ENCODE measurements at places on chromosomes 5 and 9.

DNA sequence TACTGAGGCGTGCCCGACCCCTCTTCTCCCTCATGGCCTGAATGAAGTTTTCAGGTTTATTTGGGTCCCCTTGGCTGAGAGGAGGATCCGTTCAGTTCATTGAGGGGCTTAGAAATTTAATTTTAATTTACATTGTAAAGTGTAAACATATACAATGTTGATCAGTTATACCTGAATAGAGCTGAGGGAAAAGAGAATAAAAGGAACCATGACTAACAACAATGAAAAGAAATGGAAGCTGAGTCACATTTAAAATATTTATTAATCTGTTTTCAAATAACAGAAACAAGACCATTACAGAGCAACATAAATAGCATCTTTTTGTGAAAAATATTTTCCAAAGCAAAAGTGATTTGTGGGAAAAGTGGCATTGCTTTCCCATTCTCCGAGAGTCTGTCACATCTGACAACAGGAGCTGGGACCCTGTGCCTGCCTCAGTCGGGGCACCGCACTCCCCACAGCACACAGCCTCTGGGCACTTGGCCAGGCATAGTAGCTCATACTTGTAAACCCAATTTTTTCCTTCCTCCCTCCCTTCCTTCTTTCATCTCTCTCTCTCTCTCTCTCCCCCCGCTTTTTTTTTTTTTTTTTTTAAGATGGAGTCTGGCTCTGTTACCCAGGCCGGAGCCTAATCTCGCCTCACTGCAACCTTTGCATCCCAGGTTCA lies 28.7 kb downstream of the PROP1 start:
- no peak for DNase-seq

DNA sequence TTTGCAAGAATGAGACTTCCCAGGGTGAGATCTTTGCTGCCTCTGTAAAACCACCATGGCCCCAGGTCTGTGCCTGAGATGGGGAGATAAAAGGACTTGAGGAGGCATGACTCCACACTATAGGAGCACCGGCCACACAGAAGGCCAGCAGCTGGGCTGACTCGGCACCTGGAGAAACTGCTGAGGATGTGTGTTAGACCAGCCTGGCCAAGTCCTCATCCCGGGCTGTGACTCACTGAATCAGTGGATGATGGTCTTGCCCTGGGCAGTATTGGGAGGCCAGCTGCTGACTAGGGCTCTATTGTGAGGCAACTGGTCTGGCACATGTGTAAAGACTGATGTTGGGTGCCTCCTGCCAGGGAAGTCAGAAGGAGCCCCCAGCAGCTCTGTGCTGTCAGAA lies 286.2 kb downstream of the ACTL7B start:
- no peak for DNase-seq

- no peak for DNase-seq
These were observed 17.9 kb upstream of the ZSWIM6 start for GRCh38 chr5:61313960-61314681.

DNA sequence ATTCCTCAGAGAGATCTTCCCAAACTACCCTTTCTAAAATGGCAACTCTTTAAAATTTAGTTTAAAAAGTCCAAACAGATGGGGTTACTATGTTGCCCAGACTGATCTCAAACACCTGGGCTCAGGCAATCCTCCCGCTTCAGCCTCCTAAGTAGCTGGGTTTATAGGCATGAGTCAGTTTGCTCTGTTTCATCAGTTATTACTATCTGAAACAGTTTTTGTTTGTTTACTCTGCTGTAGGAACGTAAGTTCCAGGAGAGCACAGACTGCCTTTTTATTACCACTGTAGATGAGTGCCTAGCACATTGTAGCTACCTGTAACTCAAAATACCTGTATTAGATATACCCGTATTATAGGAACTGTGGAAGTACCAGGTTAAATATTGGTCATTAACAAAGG lies 89.4 kb downstream of the UHRF2 start:
- no peak for DNase-seq

- DNase-seq = no peak
These were observed 12.8 kb downstream of the OSTF1 start for GRCh38 chr9:75101004-75101588.

DNA sequence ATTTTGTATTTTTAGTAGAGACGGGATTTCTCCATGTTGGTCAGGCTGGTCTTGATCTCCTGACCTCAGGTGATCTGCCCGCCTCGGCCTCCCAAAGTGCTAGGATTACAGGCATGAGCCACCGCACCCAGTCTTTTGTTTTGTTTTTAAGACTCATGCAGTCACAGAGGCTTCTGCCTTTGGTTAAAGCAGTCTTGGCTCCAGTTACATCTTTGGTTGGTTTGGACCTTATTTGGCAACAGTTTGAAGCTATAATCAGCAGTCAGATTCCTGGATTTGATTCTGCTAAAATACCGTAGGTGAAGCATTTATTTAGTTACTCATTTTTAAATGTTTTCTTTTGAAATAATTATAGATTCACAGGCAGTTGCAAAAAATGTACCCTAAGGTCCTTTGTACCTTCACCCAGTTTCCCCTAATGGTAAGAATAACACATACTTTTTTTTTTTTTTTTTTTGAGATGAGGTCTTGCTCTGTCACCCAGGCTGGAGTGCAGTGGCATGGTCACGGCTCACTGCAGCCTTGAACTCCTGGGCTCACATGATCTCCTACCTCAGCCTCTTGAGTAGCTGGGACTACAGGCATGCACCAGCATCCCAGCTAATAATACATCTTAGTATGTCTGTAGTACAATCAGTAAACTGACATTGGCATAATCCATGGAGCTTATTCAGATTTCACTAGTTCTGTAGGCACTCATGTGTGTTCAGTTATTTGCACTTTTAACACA lies 15.7 kb downstream of the USP20 start:
- no peak for DNase-seq

DNA sequence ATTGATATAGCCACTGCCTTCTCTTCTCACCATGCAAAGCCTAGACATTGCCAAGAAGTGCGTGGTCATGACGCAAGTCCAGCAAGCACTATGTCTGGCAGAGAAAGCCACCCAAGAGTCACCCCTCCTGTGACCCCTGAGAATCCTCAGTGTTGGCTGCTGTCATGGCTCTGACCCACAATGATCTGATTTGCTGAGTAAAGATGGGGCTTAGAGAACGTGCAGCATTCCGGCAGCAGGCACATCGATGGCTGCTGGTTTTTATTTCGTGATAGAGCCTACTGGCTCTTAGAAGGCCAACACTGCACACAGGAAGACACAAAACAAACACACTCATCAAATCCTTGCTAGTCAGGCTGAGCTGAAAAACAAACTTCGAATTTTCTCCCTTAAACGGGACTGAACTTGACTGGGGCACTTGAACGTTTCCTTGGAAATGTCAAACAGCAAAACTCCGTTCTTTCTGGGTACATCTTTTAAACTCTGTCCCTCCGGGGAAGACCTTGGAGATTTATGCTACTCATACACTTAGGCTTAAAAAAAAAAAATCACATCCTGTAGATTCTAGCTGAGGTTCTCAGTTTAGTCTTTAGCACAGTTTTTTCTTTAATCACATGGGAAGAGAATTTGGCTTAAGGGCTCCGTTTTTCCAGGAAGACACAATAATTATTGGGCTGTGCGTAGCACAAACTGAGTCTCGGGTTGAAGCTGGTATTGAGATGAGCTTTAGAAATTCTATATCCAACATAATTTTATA lies 88.2 kb upstream of the BASP1 start:
- DNase-seq = no peak

GRCh38 chr5:82164977-82165713 lies 113.0 kb downstream of the RPS23 start:
- no peak for DNase-seq

GRCh38 chr5:14930486-14930885 lies 58.9 kb upstream of the ANKH start:
- DNase-seq = no peak

DNA sequence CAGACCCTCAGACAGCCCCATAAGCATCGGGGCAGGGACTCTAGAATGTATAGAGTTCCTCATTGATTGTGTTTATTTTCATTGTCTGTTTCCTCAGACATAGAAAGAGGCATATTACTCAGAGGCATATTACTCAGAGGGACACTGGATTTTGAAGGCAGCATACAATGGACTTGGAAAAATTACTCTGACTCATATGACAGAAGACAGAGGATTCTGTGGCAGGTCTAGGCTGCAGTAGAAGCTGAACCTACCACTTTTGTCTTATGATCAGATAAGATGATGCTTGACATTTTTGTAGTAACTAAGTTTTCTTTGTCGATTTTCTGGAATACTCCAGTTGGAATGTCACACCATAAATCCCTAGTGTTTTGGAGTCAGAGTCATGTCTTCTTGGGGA lies 105.2 kb downstream of the ST8SIA4 start:
- no peak for DNase-seq

DNA sequence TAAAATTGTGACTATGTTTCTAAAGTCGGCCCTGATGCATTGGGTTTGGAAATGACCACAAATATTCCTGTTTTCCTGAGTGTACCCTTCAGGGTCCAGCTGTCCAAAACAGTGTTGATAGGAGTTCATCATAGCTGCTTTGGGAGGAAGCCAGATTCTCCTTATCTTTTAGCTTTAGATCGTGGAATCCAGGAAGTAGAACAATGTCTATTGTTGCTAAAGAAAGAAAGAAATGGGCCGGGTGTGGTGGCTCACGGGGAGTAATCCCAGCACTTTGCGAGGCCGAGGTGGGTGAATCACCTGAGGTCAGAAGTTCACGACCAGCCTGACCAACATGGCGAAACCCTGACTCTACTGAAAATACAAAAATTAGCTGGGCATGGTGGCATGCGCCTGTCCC lies 9.5 kb downstream of the CAVIN4 start:
- DNase-seq = no peak

DNA sequence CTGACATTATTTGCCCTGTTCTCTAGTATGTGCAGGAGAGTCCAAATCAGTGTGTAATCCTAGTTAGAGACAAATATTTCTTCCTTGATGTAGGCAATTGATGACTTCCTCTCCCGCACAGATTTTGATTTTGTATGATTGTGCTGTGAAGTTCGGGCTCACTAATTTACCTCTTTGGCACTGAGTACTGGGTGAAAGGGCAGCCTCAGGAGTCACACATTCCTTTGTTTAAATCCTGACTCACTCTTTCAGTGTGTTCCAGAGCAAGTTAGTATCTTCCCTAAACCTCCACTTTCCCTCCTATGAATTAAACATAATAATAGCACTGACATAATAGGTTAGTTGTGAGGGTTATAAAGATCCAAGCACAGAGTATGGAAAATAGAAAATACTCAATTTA lies 269.7 kb downstream of the ISL1 start:
- DNase-seq = no peak

DNA sequence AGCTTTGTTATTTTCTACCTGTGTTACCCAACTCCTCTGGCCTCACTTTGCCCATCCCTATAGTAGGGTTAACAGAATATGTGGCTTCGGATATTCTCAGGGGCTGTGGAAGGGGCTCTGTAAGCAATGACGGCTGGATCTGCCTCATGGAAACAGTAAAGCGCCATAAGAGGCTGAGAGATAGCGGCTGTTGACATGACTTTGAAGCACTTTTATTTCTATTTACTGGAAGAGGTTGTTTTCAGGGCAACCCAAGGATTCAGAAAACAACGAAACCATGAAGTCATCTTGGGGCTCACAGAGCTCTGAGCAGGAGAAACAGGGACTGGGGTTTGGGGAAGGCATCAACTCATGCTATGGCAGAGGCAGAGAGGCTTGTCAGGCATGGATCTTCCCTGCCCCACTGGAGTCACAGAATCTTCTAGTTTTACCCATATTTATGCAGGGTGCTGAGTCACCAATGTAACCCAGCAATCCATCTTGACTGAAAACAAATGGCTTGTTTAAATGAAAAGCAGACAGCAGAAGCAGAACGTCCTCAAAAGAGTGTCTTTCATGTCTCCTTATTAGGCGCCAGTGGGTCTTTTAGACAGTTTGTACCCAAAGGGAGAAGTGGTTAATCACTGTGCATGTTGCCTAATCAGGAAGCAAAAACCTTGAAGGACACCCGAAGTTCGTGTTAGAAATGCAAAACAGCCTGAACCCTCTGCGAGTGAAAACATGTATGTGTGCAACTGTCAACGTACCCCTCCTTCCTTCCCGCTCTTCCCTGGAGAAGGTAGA lies 113.0 kb downstream of the COL23A1 start:
- DNase-seq = no peak

DNA sequence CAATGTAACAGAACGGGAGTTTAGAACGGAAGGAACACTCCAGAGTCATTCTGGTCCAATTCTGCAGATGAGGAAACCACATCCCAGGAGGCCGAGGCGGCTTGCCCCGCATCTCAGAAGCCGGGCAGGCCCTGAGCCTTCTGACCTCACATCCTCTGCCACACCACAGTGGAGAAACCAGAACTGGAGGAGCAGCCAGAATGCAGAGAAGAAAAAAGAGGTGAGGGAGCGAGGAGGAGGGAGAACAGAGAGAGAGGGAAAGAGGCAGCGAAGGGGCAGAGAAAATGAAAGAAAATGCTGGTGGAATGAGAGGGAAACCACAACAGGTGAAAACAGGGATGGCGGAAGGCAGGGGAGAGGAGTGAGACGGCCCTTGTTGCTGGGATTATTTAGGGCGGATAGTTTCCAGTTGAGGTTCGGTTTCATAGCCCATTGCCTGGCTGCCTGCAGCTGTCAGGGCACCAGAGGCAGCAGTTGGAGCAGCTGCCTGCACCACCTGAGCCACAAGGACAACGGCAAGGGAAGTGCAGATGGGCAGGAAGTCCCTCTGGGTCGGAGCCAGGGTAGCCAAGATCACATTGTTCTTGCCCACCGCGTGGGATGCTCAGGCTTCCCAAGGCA lies at the start of gene HMHB1:
HMHB1 (plus strand) TSS at position 77 of the 621 bp plus-strand sequence.
- DNase-seq = no peak

- DNase-seq = no peak
These were observed 15.4 kb upstream of the ZNF354C start for GRCh38 chr5:179044765-179045164.

GRCh38 chr5:10233505-10233904 lies 16.2 kb downstream of the ATPSCKMT start:
- DNase-seq = no peak

DNA sequence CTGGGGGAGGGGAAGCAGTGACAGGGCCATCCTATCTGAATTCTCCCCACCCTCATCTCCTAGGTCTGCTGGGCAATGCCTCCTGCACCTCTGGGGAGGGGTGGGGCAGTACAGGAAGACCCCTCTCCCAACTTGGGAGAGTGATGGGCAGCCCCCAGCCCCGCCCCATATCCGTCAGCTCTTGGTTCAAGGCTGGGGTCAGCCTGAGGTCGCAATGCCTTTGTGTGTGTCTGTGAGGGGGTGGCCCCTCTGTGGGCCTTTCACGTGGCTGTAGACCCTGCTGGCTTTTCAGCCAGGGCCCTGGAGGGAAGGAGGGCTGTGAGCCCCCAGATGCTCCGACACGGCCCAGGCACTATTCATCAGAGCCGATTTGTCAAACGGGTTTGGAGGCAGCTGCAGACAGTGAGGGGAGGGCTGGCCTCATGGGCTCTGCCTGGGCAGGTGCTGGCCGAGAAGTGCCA lies 49.5 kb upstream of the RNU6ATAC start:
- no peak for DNase-seq

- no peak for DNase-seq
These were observed 210.0 kb downstream of the AUH start for GRCh38 chr9:91151718-91152095.
